ENCODE measurements at places on chromosomes 2 and 18.

DNA sequence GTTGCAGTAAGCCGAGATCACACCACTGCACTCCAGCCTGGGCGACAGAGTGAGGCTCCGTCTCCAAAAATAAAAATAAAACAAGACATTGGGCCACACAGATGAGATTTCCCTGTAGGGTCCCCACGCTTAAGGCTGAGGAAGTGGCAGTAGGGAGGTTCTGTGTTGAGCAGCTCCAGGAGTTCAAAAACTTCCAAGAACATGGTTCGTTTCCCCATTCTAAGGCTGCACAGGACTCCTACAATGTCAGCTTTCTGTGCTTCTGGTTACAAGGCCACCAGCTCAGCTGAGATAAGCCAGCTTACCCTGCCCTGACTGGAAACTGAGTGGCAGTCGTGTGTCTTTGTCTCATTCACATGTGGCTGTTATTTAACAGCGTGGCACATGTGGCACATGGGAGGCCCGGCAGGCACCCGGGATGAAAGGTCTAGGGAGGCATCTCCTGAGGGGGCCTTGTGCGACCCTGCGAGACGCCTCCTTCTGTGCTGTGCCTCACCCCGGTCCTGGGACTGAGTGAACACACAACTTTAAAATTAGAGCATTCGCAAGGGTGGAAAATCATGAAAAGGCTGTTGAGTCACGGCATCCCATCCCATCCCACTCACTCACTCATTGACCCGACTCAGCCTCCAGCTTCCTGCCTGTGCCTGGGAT is 7.7 kb downstream of the ITGB1BP1 start:
- H3K36me3 ChIP-seq: peaks cover 56% of the 10 kb centered on the region
- no peak overlapping the region for H3K4me3 ChIP-seq
- peaks cover 26% of the 10 kb centered on the region for H3K4me1 ChIP-seq
- no peaks in the 10 kb centered on the region for H3K27me3 ChIP-seq
- no peak overlapping the region for H3K27ac ChIP-seq

DNA sequence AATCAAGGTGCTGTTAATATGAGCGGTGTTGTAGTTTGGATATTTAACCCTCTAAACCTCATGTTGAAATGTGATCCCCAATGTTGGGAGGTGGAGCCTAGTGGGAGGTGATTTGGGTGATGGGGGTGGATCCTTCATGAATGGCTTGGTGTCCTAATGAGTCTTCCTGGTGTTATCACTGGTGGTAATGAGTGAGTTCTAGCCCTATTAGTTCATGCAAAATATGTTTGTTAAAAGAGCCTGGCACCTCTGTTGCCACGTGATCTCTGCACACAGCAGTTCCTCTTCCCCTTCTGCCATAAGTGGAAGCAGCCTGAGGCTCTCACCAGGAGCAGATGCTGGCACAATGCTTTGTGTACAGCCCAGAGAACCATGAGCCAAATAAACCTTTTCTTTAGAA is 158.4 kb downstream of the FMNL2 start:
- H3K27ac ChIP-seq: no peak overlapping the region
- no peaks in the 10 kb centered on the region for H3K27me3 ChIP-seq
- no peak for DNase-seq
- H3K36me3 ChIP-seq: no peaks in the 10 kb centered on the region
- H3K4me3 ChIP-seq: no peak overlapping the region

DNA sequence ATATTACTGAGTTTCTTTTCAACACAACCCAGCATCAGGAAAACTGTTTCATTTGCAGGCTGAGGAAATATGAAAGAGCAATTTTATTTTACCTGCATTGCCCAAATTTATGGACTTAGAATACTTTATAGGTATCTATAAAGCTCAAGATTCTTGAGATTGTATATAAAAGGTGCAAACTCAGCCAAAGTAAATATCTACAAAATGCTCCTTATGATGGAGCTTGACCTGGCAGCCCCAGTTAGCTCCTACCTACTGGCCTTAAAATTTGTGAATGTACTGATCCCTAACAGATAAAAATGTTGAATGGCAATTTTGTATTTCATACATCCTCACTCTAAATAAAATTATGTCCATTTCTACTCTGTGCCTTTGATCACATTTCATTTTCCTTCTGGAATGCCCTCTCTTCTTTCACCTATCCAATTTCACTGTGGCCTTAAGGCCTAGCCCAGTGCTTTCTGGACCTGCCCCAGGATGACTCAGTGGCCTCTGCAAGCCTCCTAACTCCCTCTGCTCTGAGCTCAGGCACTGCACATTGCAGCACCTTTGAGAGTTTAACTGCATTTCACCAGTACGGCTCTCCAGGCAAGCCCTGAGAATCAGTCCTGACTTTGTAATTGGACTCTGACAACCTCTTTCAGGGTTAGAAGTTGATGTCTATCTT is 125.9 kb downstream of the ANTXR1 start:
- H3K4me1 ChIP-seq: no peaks in the 10 kb centered on the region
- no peaks in the 10 kb centered on the region for H3K36me3 ChIP-seq
- H3K27me3 ChIP-seq: no peaks in the 10 kb centered on the region
- no peak for DNase-seq
- no peak overlapping the region for H3K4me3 ChIP-seq
- H3K27ac ChIP-seq: no peak overlapping the region

DNA sequence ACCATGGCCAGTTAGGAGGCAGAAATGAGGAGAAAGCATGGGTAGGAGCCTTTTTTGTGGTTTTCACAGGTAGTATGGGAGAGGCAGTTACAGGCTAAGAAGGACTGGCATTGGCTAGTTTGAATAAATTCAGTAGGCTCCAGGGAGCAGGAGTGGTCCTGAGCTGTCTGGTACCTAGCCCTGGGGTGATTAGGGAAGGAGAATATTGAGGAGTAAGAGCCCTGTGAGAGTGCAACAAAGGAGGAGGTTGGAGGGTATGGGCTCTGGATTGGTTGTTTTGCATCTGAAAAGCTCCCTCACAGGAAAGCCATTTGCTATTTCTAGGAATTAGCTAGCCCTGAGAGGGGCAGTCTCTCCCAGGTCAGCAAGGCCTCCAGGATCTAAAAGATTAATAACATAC is 13.3 kb upstream of the TCF7L1 start:
- DNase-seq: no peak
- no peak overlapping the region for H3K4me3 ChIP-seq
- peaks cover 3% of the 10 kb centered on the region for H3K27me3 ChIP-seq
- H3K36me3 ChIP-seq: no peaks in the 10 kb centered on the region

DNA sequence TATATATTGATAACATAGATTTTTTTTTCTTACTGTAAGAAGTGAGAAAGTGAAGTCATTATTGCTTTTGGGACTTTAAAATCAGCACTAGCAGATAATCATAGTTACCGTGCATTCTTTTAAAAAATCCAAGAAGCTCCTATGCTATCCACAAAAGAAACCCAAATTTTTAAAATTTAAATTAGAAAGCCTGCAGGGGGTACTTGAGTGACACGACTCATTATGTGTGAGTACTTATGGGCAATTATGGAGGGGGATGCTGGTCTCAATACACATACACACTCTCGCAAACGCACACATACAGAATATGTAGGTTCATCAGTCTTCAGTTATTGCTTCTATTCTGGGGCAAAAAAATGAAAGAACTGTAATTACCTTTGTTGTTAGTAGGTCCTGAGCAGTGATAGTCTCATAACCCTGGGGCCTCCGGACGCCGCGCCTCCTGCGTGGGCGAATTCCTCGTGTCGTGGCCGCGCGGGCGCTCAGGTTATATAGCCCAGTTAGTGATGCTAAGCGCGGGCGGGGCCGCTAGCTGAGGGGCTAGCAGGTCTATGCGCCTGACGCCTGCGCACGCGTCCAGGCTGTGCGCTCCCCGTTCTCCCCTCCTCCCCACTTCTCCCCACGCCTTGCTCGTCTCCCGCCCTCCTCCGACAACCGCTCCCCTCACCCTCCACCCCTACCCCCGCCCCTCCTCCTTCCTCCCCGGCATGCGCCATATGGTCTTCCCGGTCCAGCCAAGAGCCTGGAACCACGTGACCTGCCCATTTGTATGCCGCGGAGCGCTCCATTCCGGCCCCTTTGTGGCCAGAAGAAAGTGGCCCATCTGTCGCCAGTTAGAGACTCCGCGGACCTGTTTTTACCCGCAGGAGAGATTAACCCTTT is at the start of gene NEUROD1:
TSS of gene NEUROD1 (minus strand) at position 463 of the 882 bp plus-strand sequence. CDS start 1,657 bp downstream, outside the sequence.
- H3K27me3 ChIP-seq: peaks cover 79% of the 10 kb centered on the region

- H3K27ac ChIP-seq: no peak overlapping the region
- H3K4me1 ChIP-seq: no peaks in the 10 kb centered on the region
- no peak overlapping the region for H3K4me3 ChIP-seq
- H3K27me3 ChIP-seq: peaks cover 4% of the 10 kb centered on the region
- DNase-seq: no peak
Observed at GRCh38 chr2:221975151-221975550, 323.6 kb downstream of the PAX3 start.

DNA sequence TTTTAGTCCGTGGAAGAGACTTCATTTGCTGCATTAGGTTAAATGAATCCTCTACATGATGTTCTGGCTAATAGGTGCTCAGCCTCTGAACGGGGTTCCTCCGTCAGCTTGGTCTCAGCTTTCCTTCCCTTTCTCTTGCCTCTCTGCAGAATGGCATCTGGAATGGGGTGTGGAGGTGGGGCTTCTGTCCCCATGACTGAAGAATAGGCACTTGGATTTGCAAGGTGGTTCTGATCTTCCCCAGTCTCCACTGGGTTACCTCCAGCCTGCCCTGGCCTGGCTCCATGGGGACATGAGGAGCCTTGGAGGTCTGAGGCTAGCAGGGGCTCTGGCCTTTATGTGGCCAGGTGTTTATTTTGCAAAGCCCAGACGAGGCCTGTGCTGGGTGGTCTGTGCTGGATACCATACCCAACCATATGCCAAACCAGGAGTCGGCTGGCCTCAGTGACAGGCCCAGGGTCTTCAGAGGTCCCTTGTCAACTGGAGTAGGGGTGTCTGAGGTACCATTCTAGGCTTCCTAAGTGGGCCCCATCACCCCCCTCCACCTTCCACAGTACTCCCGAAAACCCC is 28.2 kb upstream of the LAPTM4A start:
- no peak overlapping the region for H3K27ac ChIP-seq
- H3K36me3 ChIP-seq: no peaks in the 10 kb centered on the region
- DNase-seq: no peak

DNA sequence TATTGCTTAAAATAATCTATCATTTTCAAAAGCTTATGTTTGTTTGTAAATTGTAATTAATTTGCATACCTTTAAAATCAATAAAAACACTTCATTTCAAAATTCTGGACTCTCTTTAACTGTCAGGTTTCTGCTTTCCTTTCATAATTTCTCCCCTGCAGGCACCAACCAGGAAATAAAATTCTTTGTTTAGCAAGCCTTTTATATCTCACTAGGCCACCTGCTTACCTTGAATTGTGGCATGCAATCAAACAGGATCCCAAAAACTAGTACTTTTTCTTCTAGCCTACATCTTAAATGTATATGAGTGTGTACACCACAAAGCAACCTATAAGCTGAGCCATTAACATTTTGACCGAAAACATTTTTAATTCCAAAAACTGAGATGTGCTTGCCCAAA is 233.1 kb downstream of the NR4A2 start:
- no peaks in the 10 kb centered on the region for H3K36me3 ChIP-seq
- no peak overlapping the region for H3K27ac ChIP-seq
- H3K4me3 ChIP-seq: no peak overlapping the region
- H3K4me1 ChIP-seq: no peaks in the 10 kb centered on the region
- DNase-seq: no peak

DNA sequence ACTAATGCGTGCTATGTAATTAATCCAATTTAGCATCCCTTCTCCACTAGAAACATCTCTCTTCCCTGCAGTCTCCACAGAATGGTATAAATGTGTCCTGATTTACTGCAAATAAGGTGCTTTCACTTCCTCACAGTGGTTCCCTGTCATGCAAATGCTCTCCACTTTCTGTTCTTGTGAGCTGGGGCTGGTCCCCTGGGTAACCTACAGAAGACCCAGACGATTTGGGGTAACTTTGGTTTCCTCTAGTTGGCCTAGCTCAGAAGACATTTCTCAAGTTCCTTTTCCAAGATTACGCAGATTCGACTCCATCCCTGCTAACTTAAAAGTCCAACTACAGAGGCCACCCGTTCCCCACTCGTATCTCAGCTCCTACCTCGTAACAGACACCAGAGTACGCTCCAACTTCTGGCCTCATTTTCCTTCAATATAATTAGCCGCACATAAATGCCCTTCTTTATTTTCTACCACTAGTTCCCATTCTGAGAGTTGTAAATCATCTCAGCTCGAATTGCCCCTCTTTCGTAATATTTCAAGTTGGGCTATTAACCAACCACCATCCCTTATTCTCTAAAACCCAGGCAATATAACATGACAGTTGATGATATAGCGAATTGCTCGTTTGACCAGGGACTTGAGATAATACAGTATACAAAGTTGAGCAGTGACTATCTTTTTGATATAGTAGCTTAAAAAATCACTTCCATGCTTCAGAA is 28.8 kb upstream of the NEDD4L start:
- H3K4me3 ChIP-seq: peak overlapping the region; percentile 1
- peak; percentile 49 for DNase-seq
- peaks cover 27% of the 10 kb centered on the region for H3K4me1 ChIP-seq

GRCh38 chr18:76425146-76426131 is 69.6 kb downstream of the ZNF516 start:
- H3K27me3 ChIP-seq: no peaks in the 10 kb centered on the region
- H3K36me3 ChIP-seq: peaks cover 8% of the 10 kb centered on the region
- H3K4me3 ChIP-seq: no peak overlapping the region
- H3K4me1 ChIP-seq: peaks cover 52% of the 10 kb centered on the region
- no peak for DNase-seq

GRCh38 chr2:64424416-64424987 is 29.5 kb upstream of the LGALSL start:
- no peak overlapping the region for H3K4me3 ChIP-seq
- H3K4me1 ChIP-seq: peaks cover 5% of the 10 kb centered on the region
- H3K36me3 ChIP-seq: no peaks in the 10 kb centered on the region
- H3K27ac ChIP-seq: no peak overlapping the region
- no peak for DNase-seq

GRCh38 chr2:20506201-20506685 is 59.4 kb downstream of the RHOB start:
- H3K27ac ChIP-seq: peak overlapping the region; percentile 81
- peaks cover 7% of the 10 kb centered on the region for H3K4me1 ChIP-seq
- no peaks in the 10 kb centered on the region for H3K27me3 ChIP-seq
- DNase-seq: no peak
- H3K36me3 ChIP-seq: no peaks in the 10 kb centered on the region

GRCh38 chr2:72035518-72036172 is 112.0 kb downstream of the CYP26B1 start:
- no peaks in the 10 kb centered on the region for H3K4me1 ChIP-seq
- no peaks in the 10 kb centered on the region for H3K27me3 ChIP-seq
- no peak overlapping the region for H3K4me3 ChIP-seq
- no peaks in the 10 kb centered on the region for H3K36me3 ChIP-seq
- no peak for DNase-seq

- no peak overlapping the region for H3K4me3 ChIP-seq
- H3K27ac ChIP-seq: no peak overlapping the region
- peaks cover 35% of the 10 kb centered on the region for H3K27me3 ChIP-seq
- no peaks in the 10 kb centered on the region for H3K36me3 ChIP-seq
- no peaks in the 10 kb centered on the region for H3K4me1 ChIP-seq
- no peak for DNase-seq
Observed at GRCh38 chr2:761384-761783, 84.2 kb upstream of the TMEM18 start.
